Stimulated activated CD8-positive, alpha-beta memory T cell treated with anti-CD3 and anti-CD28 coated beads, Interleukin-4, amount 100 ng/mL, for 4 hours (primary cell): ENCODE measurements at places on chromosomes 3 and 15.

DNA sequence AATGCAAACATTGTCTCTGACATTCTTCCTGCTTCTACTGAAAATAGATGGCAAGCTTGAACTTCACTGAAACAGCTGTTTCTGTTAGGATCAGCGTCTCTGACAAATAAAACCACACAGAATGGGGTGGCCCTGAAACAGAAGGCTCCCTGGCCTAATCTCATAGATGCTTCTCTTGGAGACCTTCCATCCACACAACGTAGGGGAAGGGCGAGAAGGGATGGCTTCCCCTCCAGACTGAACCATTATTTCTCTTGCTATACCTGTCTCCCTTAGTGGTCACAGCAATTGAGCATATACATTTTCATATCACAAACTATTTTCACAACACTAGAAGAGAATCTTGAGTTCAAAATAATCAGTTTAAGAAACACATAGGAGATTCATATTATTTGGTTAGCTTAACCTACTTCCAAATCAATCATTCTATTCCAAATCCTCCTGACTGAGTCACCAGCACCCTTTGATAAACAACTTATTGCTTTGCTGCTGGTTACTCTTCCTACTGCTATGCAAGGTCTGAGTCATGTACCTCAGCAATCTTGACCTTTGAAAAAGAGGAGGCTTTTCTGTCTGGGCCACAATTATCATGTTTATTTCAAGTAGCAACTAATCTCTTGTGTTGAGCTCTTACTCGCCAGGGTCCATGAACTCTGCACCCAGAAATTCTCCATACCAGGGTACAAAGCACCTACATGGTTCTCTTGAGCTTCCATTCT, 45.5 kb downstream of the CBLB start:
- no peak for DNase-seq

- no peak for DNase-seq
Measured at GRCh38 chr3:150793641-150794040, 30.7 kb upstream of the SIAH2 start.

DNA sequence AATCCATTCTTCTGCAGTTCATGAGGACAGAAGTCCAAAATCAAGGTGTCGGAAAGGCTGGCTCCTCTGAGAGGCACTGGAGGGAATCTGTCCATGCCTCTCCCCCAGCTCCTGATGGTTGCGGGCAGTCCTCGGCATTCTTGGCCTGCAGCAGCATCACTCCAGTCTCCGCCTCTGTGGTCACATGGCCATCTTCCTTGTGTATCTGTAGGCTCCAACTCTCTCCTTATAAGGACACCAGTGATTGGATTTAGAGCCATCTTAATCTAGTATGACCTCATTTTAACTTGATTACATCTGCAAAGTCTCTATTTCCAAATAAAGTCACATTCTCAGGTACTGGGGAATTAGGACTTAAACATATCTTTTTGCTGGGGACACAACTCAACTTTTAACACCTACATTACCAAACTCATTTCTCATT, 56.0 kb upstream of the FLNB start:
- DNase-seq: no peak

GRCh38 chr15:101052031-101052620, 133.0 kb downstream of the LRRK1 start:
- DNase-seq: no peak

DNA sequence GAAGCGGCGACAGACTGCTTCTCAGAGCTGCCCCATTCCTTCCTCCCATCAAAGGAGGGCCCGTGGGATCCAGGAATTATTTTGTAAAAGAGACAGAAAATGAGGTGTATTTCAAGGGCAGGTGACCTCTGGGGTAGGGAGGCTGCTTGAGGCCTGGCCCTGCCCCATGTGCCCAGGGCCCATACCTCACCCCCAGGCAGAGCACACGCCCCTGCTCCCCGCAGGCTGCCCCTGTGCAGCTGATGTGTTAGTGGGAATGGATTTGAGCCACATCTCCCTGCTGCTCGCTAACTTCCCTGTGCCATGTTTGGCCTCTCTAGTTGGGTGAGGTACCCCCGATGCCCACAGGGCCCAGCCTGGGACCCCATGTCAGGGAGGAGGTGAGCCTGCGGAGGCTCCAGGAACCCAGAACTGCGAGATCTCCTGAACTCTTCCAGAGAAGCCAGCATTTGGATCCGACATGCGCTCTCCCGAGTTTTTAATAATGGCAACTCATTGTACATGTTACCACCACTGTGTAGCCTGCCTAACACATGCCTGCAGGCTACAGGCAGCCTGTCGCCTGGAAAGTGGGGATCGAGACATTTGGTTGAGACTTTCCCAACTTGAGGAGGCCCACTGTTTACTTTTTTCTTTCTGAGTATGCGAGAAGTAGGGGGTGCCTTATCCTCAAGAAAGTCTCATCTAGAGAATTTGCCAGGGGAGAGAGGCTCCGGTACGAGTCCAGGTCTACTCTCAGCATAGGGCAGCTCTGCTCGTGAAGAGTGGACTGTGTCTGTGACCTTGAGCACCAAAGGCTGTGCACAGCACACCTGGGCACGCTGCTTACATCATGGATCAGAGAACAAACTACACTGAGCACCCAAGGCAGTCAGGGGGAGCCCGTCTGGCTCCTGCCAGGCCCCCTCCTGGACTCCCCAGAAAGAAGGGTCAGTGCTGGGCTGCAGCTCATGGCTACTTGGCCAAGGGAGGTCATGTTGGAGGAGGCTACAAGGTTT, 36.1 kb downstream of the PCSK6 start:
- DNase-seq: no peak

DNA sequence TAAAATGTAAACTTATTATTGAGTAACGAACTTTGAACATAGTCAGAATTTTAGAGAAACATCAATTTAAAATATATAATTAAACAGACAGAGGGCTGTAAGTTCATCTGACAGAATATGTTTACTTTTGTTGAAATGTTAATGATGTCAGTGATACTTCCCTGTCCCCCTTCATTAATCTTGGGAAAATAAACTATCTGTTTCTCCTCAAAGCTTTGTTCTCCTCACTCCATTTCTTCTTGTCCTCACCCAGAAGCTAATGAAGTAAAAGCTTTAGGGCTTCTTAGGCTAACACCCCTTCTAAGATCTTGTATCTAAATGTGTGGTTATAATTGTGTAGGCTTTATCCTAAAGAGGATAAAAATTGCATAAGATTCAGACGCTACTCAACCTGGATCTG, 1031.8 kb downstream of the FHIT start:
- no peak for DNase-seq

GRCh38 chr15:83065431-83065830, 1.6 kb downstream of the BTBD1 start:
- no peak for DNase-seq

DNA sequence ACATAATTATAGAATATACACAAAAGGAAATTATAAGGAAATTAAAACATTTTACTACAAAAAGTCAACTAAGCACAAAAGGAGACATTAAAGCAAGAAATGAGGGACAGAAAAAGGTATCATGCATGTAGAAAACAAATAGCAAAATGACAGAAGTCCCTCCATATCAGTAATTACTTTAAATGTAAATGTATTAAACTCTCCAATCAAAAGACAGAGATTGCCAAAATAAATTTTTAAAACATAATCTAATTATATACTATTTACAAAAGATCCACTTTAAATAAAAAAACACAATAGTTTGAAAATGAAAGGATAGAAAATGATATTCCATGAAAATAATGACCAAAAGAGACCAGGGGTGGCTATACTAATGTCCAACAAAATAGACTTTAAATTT, 123.7 kb downstream of the MEX3B start:
- DNase-seq: no peak

DNA sequence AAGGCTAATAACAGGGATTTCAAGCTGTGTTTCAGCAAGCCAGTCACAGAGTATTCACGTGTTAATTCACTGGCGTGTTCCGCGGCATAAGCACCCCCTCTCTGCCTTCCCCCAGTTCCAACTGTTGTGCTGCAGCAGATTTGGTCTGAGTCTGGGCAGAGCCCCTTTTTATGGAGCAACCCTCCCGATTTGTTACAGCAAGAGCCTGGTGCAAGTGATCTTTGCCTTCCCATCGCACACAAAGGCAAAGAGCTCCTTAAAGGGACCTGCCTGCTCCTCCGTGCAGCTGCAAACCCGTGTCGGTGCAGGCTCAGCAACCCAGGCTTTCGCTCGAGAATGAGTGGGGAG, 170.5 kb downstream of the KCNAB1 start:
- no peak for DNase-seq

GRCh38 chr3:102712896-102713295, 278.1 kb downstream of the ZPLD1 start:
- no peak for DNase-seq

GRCh38 chr15:40470423-40471104, at the start of gene CHST14:
CHST14 (plus strand) TSS chr15:40470984; CDS start chr15:40471214, 230 bp downstream.
- peak; percentile 29 for DNase-seq

DNA sequence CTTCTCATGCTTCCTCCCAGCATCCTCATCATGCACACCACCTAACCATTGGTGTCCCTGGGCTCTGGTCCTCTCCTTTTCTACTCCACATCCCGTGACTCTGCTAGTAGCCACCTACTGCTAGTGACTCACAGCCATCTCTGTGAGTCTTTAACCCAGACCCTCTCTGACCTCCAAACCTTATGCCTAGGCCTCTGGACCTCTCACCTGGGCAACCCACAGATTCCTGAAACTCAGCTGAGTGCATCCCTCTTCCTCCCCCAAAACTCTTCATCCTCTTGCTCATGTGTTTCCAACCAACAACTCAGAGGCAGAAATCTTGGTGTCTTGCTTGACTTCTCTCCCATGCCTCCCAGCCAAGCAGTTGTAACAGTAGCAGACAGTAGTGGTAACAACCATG, 20.0 kb upstream of the SLCO2A1 start:
- no peak for DNase-seq

DNA sequence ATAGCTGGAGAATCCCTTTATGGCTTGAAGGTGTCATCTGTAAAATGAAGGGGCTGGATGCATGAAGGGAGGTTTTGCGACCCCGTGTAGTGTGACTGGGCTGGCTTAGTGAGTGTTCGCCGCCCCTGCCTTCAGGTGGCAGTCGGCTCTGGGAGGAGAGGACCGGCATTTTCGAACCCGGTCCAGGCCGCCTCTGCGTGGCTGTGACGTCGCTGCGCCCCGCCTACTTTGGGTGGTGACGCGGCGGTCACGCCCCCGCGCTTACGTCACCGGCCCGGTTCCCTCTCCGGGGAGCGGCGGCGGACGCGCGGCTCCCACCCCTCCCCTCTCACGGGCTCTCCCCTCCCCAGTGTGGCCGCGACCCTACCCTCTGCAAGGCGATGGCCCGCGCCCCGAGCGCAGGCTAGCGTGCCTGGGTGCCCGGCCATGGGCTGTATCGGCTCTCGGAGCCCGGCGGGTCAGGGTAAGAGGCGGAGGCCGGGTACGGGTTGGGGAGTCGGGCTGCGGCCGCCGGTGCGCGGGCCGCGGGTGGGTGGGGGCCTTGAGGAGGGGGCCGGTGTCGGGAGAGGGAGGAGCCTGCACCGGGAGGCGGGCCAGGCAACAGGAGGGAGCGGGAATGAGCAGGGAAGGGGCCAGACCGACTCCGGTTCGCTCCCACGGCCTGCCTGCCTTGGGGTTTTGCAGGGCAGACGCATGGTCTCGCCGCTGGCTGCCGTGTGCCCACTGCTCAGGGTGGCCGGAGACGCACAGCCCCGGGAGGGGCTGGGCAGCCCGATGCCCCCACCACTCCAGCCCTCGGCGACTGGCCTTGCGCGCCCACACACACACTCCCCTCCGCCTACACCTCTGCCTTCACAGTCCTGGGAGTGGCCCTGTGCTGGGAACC, 1.5 kb upstream of the FAM131A start:
- peak; percentile 77 for DNase-seq

DNA sequence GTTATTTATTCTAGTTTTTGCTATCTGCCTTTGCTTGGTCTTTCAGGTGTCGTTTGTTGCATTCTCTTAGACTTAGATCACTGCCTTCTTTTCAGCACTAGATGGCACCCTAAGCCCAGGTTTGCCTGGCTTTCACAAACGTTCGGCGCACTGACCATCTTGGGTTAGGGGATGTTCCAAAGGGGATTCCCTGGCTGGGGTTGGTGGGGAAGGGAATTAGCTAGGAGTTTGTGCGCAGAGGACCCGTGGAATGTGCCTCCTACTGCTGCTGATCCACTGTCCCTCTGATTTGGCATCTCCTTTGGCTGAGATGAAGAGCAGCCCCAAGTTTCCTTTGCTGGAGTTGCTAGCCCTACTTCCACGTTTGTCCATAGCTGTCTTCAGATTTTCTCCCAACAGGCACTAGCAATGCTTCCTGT, 33.9 kb downstream of the PFN2 start:
- peak; percentile 3 for DNase-seq

DNA sequence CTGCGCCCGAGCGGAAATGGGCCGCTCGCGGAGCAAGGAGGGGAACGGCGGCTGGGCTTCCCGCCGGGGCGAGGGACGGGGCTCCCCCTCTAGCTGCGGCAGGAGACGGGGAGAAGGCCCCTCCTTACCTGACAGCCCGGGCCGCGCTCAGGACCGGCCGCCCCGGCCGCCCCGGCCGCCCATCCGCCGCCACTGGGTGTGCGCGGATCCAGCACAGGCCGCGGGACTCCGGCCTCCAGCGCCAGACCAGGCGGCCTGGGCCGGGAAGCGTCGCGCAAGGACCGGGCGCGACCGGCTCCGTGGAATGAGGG, 296 bp downstream of the TPRA1 start:
- DNase-seq: no peak

DNA sequence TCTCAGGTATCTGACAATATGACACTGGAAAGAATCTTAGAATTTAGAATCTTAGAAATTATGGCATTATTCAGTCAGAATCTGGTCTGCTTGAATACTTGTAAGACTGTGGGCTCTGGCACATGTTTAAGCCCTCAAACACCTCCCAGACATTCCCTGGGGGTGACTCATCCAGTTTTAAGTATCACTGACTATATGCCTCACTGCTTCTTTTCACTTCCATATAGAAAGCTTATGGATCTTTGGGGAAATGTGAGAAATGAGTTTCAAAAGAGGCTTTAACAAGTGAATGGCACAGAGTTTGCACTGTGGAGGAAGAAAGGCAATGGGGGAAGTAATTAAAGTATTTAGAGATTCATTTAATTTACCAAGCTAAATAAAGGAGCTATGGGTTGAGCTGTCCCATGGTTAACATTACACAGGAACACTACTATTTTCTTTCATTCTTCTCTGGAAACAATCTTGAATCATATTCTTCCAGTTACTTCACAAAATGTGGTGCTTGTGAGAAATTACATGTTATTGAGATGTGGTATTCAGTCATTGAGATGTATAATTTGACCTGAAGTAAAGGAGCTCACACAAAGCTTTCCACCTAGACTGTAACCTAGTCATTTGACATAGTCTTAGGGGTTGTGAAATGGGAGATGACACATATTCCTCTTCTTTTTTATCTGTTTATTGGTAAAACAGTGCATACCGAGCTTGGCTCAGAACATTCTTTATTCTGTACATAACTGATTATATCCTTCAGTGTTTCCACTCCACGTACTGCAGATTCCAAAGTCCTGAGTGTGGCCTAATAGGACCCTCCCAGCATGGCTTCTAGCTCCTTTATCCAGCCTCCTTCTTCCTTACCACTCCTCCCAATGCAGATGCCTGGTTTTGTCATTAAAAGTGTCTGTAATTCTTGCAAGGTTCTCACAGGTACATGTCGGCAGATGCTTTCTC, 544.6 kb upstream of the NECTIN3 start:
- DNase-seq: no peak

DNA sequence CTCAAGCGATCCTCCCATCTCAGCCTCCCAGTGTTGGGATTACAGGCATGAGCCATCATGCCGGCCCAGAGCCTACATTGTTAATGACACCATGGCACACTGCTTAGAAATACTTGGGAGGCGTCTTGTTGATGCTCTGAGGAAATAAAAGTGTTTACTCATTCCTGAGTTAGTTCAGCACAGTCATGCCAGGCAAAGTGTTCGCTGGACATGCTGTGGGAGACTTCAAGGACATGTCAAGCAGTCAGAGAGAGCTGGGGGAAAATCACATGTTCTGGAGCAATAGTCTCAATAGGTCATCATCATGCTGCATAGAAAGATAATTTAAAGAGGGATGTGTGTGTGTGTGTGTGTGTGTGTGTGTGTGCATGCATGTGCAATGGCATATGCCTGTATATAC, 37.5 kb downstream of the TTC23 start:
- no peak for DNase-seq
